SJSA1 (cell line): ENCODE measurements at places on chromosomes 5 and 9. TPM values are rescaled to one million over a fixed set of nuclear protein-coding genes. Genes with fewer than 3 reads are reported as not detected.

APBB3 gene
- total RNA-seq, result 12.0 and 16.2 TPM in 2 replicates

TMEM252 gene
- not detected in 2 replicates for total RNA-seq

SIL1 gene
- 42.5 and 58.2 TPM in 2 replicates for total RNA-seq

FBXO10 gene
- total RNA-seq, result 3.6 and 5.1 TPM in 2 replicates

TAF1L gene
- total RNA-seq, result not detected in 2 replicates

PCDHB8 gene
- total RNA-seq, result 0.75 and 1.8 TPM in 2 replicates

SPIN1 gene
- 91.1 and 105 TPM in 2 replicates for total RNA-seq
